AG20443 (cell line): ENCODE measurements at places on chromosomes 13 and 19.

GRCh38 chr13:26557393-26558073 is at the start of gene WASF3:
WASF3 (plus strand) TSS chr13:26557683; CDS start chr13:26642271, 84,588 bp downstream.
- peak; percentile 99 for DNase-seq

GRCh38 chr13:89267734-89268133 is 1596.6 kb downstream of the SLITRK5 start:
- no peak for DNase-seq

- no peak for DNase-seq
Measured at GRCh38 chr13:39751805-39752204, 96.3 kb downstream of the COG6 start.

DNA sequence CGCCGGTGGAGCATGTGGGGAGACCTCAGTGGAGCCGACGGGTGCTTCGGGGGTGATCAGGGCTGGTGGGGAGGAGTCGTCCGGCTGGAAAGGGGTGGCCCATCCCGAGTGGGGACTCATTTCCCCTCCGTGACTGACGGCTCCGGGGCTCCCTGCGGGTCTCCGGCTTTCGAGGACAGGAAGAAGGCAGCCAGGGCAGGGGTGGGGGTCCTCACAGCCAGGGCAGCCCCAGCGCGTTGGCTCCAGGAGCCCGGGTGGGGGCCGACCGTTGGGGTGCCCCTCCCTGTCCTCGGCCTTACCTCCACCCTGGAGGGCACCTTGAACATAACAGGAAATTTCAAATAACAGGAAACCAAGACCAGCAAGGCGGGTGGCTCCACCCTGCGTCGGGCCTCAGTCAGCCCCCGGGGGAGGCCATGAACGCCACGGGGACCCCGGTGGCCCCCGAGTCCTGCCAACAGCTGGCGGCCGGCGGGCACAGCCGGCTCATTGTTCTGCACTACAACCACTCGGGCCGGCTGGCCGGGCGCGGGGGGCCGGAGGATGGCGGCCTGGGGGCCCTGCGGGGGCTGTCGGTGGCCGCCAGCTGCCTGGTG is at the start of gene S1PR4:
Gene S1PR4 (plus strand): TSS at position 393 of the 596 bp plus-strand sequence. CDS start 24 bp downstream, at position 417.
- DNase-seq, result no peak

- no peak for DNase-seq
Measured at GRCh38 chr13:60986301-60986700, 429.3 kb downstream of the PCDH20 start.

GRCh38 chr13:40375489-40376171 is 290.8 kb downstream of the FOXO1 start:
- peak; percentile 49 for DNase-seq

DNA sequence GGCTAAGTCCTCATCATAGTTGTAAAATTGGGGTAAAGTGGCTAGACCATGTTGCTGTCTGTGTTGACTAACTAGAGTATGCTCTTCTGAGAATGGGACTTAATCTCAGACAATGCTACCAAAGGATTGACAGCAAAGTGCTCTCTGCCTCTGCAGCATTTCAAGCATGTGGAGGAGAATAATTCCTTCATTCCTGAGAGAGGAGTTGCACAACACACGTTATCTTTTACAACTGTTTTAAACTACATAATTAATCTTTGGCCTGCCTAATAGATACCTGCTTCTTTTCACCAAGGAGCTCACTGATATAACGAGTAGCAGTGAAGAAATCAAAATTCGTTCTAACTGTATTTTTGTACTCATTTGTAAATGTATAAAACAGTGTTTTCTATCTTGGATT is 2172.2 kb downstream of the PCDH9 start:
- DNase-seq, result no peak
